ENCODE measurements at places on chromosomes 2 and 18.

DNA sequence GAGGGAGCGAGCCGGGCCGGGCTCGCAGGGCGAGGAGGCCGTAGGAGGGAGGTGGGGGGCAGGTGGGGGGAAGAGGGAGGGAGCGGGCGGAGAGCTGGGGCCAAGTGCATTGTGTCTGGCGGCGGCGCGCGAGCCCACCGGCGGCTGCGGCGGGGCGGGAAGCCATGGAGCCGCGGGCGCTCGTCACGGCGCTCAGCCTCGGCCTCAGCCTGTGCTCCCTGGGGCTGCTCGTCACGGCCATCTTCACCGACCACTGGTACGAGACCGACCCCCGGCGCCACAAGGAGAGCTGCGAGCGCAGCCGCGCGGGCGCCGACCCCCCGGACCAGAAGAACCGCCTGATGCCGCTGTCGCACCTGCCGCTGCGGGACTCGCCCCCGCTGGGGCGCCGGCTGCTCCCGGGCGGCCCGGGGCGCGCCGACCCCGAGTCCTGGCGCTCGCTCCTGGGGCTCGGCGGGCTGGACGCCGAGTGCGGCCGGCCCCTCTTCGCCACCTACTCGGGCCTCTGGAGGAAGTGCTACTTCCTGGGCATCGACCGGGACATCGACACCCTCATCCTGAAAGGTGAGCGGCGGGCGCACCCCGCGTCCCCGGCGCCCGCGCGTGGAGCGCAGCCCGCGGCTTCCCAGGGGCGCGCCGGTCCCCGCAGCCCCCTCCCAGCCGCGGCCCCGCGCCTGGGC is at the start of gene TMEM178A:
TSS of gene TMEM178A (plus strand) at position 107 of the 680 bp plus-strand sequence. CDS start at position 165, 58 bp downstream.
- no peak for DNase-seq

DNA sequence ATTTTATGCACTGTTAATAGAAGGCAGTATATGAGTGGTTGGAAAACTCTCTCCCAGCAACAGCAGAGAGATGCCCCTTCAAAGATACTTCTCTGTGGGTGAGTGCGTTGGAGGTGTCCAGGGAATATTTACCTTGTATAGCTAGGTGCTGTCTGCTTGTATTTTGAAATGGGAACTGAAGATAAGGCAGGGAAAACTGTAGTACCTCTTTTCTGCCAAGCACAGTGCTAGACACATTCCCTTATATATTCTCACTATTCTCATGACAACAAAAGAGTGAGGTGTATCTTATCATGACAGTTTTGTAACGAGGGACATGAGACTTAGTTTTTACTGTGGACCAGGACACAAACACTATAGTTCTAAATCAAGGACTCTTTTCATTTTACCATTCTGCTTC is 2.1 kb downstream of the TTC39C start:
- DNase-seq = no peak

GRCh38 chr2:230226051-230226551 is 565 bp downstream of the SP140 start:
- no peak for DNase-seq

- no peak for DNase-seq
Observed at GRCh38 chr2:15357186-15357585, 203.9 kb downstream of the NBAS start.

GRCh38 chr18:67386032-67386431 is 130.5 kb downstream of the DSEL start:
- DNase-seq = no peak

DNA sequence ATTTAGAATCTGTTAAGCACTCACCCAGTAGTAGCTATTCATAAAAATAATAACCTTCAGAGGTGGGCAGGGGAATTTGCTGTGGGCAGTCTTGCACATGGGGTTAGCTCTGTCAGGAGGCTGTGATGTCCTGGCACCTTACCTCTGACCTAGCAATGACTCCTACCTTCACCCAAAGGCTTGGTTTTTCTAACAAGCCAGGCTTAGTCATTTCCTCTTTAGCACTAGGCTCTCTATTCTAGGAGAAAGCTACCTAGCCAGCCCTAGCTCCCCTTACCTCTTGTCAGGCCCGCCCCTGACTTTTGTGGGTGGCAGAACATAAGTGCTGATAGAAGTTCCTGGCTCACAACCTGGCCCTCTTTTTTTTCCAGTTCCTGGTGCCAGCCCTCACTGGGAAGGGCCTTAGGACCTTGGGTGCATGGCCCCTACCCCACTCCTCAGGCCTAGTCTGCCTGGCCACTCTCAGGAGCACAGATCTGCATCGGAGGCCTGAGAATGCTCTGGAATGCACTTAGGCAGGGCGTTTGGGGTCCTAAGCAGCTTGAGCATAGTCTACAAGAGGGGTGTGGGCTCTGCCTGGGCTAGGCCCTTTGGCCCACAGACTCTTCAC is 17.7 kb downstream of the CPLX4 start:
- DNase-seq = no peak

Measured in muscle of arm (tissue), 14 donors.